ENCODE measurements at places on chromosomes 4 and X.

- DNase-seq: no peak
Measured at GRCh38 chr4:19241895-19242294, 1009.8 kb upstream of the SLIT2 start.

GRCh38 chr4:89434364-89434988 lies 126.9 kb upstream of the GPRIN3 start:
- DNase-seq: no peak

DNA sequence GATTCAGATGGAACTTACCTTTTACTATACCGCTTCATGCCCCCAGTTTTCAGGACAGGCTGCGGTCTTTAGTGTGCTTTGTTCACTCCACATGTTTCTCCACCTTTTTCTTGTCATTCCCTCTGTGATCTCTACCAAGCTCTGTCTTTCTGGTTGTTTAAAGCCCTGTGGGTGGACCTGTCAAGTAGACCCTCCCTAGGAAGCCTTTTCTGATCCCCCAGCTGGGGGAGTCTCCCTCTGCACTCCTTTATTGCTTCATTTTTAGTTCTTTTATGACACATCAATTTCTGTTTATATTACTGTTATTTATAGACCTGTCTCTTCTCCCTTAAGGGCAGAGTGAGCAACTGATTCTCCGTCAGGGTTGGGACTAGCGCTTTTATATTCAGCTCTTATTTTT lies 150.2 kb downstream of the C4orf33 start:
- DNase-seq: no peak

DNA sequence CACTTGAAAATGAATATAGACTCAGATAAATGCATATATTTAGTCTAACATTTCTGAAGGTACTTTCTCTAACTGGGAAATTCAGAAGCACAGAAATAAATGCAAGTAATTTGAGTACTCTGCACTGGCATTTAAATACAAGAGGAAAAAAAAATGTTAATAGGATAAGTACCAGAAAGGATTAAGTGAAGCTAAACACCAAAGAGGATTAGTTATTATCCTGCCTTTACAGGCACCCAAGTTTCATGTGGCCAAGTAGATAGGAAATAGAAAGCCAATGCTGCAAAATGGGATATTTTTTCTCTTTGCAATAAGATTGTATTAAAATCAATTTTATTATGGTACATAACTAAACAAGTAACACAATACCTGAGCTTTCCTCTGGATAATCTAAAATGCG lies 762.5 kb downstream of the PCDH7 start:
- no peak for DNase-seq

- DNase-seq: no peak
Measured at GRCh38 chr4:40555176-40555900, 74.3 kb downstream of the RBM47 start.

DNA sequence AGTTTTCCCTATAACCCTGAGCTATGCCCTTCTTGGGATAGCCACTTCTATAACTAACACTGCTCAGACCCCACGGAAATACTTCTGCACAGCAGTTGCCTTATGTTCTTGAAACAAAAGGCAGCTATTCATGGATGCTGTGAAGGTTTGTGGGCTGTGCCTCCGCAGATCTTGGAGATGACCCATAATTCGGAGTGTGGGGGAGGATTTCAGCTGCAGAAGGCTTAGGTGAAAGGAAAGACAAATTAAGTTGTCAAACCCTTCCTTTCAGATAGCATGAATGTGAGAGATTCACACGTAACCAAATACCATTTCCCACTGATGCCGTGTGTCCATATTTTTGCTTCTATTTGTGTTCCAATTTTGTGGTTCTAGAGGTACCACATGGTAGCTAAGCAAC lies 38.1 kb upstream of the NYX start:
- DNase-seq: no peak

DNA sequence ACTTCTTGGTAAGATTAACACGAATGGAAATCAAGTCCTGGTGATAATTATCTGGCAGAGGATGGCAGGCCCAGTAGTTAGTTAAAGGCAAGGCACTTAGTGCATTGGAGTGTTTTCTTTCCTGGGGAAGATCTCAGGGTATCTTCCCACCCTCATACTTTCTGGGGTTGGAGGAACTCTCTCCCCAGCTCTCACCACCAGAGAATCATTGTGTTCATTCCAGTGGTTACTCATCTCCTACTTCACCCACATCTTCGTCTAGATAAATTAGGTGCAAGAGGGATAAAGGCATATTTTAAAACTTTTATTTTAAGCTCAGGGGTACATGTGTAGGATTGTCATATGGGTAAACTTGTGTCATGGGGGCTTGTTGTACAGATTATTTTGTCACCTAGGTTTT lies 67.5 kb upstream of the SH3RF1 start:
- DNase-seq: no peak

DNA sequence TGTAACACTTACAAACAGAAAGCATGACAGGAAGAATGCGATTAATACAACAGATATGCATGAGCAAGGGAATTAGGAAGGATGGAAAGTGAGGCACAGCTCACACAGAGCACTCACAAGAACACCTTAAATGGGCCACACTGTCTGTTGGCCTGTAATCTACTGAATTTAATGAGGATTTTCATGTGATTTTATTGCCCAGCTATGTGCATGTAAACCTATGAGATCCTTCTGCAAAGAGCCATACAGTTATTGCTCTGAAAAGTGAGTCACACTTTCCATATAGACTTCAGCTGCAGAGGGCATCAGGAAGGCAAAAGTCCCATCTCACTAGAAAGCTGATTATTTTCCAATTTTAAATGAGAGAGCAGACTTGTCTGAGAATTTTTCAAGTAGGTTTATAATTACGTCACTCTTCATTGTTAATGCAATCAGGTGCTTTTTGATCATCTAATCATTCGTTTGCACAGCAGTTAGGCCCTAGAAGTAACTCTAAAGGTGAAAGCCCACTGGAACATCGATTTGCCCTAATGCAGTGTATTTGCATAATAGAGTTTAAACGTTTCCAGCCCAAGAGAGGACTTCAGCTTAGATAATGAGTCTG lies 832.7 kb upstream of the INTU start:
- DNase-seq: no peak

DNA sequence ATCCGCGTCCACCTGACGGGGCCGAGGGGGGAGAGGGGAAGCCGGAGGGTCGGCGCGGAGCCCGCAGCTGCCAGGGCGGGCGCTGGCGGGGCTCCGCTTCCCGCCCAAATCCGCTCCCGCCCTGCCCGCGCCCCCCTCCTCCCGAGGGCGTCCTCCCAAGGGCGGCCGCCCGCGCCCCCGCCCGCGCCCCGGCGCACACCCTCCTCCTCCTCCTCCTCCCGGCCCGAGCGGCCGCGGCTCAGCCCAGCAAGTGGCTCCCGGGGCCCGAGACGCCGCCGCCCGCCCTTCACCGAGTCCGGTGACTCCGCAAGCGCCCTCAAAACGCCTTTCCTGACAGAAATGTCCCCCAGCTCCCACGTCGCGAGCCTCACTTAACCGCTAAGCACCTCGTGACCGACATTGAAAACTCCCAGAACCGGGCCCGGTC lies 487 bp downstream of the HMGB2 start:
- DNase-seq: peak; percentile 72

DNA sequence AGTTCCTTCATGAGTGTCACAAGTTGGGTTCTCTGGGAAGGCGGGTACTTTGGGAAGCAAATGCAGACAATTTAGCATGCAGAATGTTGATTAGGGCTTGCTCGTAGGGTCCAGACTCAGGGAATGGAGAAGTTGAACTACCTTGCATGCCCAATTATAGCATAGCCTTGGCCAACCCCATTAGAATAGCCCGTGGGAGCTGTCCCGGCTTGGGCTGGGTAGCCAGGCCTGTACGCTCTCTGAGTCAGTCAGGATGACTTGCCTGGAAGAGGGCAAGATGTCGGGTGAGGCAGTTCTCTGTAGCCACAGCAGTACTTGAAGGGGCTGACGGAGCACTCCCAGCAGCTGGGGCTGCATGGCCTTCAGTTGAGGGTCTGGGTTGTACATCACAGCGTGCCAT lies 19.5 kb downstream of the KIAA0232 start:
- DNase-seq: no peak

DNA sequence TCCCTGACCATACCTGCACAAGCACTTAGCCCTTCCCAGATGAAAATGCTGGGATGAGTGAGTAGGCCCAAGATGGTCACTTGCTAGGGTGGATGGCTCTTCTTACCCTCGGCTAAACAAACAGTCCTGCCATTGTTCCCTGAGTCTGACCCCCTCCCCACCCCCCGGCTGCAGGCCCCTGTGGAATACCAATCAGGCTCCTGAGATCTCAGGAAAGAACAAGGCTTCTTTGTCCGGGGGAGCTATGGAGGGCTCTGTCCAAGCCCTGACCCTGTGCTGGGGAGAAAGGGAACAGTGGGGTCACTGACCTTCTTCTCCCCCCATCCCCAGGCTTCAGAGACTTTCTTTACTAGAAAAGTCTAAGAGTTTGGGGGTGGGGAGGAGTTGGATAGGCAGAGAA lies 6.0 kb downstream of the PLP1 start:
- DNase-seq: no peak

DNA sequence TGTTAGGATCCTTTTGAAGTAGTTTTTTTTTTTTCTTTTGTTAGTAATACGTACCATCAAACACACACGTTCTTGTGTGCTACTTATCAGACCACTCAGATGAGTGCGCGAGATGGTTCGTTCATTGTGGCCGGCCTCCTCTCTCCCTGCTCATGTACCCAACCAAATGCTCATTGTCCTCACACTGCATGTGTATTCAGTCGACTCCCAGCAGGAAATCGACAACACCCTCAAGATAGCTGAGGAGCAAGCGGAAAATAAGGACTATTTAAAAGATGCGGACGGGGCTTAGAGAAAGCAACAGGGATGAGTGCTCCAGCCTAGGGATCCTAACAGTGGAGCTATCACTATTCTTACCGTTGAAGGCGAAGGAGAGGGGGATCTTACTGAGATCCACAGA lies 72.9 kb upstream of the GUCY1A1 start:
- DNase-seq: no peak

DNA sequence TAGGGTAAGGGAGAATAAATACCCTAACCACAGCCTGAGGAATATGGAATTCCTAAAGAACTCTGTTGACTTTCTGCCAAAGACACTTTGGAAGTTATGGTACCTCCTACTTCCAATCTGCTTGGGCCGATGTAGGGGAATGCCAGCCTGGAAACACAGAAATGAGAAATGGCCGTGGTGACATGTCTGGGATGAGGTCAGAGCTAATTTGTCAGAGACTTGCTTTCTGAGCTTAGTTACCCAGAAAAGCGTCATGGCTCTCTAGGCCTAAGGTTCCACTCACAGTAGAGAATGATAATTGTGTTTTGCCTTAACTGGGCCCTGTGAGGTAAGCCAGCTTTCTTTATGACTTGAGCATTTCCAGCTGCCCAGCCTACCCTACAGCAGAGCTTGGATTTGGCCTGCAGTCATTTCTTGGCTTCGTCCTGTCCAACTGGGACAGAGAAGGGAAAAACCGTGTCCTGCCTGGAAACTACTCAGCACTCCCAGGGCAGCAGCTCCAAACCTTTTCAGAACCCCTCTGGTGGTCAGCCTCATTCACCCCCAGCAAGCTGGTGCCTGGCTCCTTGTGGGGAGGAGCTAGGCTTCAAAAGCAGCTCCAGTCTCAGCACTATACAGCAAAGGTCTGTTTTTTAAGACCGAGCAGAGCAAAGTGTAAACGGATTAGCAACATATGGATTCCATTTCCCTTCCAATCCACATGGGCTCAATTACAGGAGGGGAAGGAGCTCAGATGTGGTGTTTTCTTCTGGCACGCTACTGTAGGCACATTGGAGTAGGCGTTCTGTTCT lies 92.3 kb downstream of the RLIM start:
- no peak for DNase-seq

- DNase-seq: peak; percentile 53
Measured at GRCh38 chrX:49876750-49877149, 2.5 kb upstream of the USP27X start.

DNA sequence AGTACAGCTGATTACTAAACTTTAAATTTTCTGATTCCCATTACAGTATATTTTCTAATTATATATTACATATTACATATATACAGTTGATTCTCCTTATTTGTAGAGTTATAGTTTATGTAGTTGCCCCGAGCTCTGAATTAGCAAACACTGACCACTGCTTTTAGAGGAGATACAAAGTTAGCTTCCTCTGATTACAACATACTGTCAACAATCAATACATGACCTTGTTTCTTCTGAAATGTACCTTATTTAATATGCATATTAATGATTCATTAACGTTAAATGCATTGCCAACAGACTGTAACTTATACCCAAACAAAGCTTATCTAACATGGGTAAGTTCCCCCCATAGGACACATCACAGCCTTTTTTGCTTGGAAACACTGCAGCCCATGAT lies 81.5 kb downstream of the ATP10D start:
- no peak for DNase-seq

DNA sequence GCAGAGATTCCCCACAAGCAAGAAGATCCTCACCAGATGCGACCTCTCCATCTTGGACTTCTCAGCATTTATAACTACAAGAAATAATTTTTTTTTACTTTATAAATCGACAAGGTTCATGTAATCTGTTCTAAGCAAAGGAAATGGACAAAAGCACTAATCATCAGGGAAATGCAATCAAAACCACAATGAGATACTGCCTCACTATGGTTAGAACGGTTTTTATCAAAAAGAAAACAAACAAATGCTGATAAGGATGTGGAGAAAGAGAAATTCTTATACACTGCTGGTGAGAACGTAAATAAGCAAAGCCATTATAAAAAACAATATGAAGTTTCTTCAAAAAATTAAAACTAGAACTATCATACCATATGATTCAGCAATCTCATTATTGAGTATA lies 1382.6 kb downstream of the ARAP2 start:
- DNase-seq: no peak

DNA sequence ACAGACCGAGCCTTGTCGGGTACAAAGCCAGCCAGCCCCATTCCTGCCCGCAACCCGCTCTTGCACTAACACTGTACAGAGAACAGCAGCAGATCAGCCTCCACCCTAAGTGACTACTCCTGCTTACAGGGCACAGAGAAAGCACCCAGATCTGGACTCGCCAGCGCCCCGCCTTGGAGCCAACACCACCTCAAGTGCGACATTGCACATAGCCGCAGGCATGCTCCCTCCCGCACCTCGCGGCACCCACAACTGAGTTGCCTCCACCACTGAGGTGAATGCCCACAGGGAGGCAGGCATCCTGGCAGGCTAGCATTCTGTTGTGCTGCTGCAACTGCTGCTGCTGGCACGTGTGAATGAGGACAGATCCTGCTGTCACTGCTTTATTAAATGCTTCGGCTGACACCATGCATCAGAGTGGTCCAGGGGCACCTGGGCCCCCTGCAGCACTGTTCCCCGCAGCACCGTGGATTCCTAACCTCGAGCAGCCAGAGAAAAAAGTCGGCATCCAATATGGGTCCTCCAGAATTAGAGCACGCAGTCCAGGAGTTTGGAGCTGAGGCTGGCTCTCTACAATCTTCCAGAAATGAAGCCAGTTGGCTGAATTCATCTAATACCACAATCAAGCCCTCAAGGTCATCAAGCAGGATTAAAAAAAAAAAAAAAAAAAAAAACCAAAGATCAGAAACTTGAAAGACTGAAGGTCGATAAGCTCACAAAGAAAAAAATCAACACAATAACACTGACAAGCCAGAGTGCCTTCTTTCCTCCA lies 352.9 kb downstream of the GASK1B start:
- no peak for DNase-seq

- no peak for DNase-seq
Measured at GRCh38 chrX:14398725-14399124, 130.6 kb upstream of the GLRA2 start.

GRCh38 chr4:165522050-165522449 lies 143.2 kb downstream of the CPE start:
- no peak for DNase-seq
